ENCODE measurements at places on chromosomes 5 and 9.

GRCh38 chr5:38382898-38383297, 124.5 kb downstream of the EGFLAM start:
- no peaks in the 10 kb centered on the region for H3K36me3 ChIP-seq
- H3K27me3 ChIP-seq, result peaks cover 17% of the 10 kb centered on the region
- DNase-seq, result peak; percentile 34
- H3K4me3 ChIP-seq, result no peak overlapping the region
- no peaks in the 10 kb centered on the region for H3K4me1 ChIP-seq

DNA sequence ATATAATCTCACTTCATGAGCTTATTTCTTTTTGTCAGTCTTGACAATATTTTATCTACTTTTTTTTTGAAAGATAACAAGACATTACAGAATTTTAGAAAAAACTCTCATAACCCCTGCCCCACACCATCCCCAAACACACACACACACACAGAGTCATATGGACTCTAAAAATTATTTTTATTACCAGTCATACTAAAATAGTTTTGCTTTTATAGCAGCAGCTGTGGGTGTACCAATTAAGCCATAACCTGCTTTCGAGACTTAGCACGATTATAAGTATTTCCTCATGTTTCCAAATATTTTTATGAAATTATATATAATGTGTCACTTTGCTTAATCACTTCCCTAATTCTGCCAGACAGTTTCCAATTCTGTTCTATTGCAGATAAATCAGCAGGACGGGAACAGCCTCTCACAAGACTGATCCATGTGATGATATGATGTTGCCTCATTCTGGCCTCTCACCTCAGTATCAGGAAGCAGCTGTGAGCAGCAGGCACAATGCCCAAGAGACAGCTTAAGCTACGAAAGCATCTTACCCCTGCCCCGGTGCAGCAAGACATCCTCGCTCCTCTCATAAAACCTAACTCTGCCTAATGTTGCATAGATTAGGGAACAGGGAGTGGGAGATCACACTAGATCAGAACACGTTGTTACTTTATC, 7.0 kb downstream of the PDCL start:
- no peaks in the 10 kb centered on the region for H3K27me3 ChIP-seq
- H3K4me3 ChIP-seq, result no peak overlapping the region
- H3K36me3 ChIP-seq, result peaks cover 33% of the 10 kb centered on the region
- DNase-seq, result no peak
- H3K4me1 ChIP-seq, result peaks cover 52% of the 10 kb centered on the region

- H3K4me1 ChIP-seq, result peaks cover 5% of the 10 kb centered on the region
- no peaks in the 10 kb centered on the region for H3K27me3 ChIP-seq
- DNase-seq, result no peak
- no peak overlapping the region for H3K4me3 ChIP-seq
- no peak overlapping the region for H3K27ac ChIP-seq
These were observed 44.1 kb downstream of the CCL28 start for GRCh38 chr5:43367909-43368669.

GRCh38 chr5:152464048-152464447, 59.0 kb upstream of the NMUR2 start:
- peaks cover 5% of the 10 kb centered on the region for H3K27me3 ChIP-seq
- no peak overlapping the region for H3K4me3 ChIP-seq
- H3K27ac ChIP-seq, result no peak overlapping the region
- H3K4me1 ChIP-seq, result no peaks in the 10 kb centered on the region
- no peaks in the 10 kb centered on the region for H3K36me3 ChIP-seq

DNA sequence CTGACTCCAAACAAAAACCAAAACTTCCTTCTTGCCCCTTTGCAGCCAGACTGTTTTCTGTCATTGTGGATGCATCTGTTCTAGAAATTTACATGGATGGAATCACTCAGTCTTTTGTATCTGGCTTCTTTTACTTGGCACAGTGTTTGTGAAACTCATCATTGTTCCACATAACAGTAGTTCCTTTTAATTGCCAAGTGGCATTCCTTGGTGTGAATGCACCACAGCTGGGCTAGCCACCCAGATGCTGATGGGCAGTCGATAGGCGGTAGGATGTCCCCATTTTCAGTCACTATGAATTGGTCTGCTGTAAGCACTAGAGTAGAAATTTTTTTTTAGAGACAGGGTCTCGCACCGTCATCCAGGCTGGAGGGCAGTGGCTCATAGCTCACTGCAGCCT, 6.3 kb upstream of the CLPTM1L start:
- peaks cover 9% of the 10 kb centered on the region for H3K27me3 ChIP-seq
- no peak overlapping the region for H3K27ac ChIP-seq
- no peak overlapping the region for H3K4me3 ChIP-seq
- peaks cover 2% of the 10 kb centered on the region for H3K4me1 ChIP-seq

DNA sequence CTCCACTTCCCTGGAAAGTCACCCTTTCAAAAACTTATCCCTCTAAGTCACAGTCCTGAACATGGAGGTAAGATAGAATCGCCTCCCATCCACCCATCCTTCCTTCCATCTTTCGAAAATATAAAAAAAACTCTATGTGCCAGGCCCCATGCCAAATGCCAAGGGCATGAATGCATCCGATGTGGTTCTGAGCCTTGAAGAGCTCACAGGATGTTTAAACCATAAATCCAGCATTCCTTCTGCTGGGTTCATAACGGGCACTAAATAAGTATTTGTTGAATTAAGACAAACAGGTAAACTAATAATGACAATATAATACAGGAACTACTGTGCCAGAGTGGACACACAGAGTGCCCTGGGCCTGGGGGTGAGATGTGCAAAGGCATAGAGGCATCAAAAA, 147.3 kb downstream of the TTLL11 start:
- H3K4me3 ChIP-seq, result no peak overlapping the region
- no peaks in the 10 kb centered on the region for H3K4me1 ChIP-seq
- no peak for DNase-seq
- H3K27ac ChIP-seq, result no peak overlapping the region

- no peak for DNase-seq
- peaks cover 3% of the 10 kb centered on the region for H3K4me1 ChIP-seq
- peaks cover 9% of the 10 kb centered on the region for H3K27me3 ChIP-seq
These were observed 37.6 kb downstream of the MAST4 start for GRCh38 chr5:66633754-66634153.

DNA sequence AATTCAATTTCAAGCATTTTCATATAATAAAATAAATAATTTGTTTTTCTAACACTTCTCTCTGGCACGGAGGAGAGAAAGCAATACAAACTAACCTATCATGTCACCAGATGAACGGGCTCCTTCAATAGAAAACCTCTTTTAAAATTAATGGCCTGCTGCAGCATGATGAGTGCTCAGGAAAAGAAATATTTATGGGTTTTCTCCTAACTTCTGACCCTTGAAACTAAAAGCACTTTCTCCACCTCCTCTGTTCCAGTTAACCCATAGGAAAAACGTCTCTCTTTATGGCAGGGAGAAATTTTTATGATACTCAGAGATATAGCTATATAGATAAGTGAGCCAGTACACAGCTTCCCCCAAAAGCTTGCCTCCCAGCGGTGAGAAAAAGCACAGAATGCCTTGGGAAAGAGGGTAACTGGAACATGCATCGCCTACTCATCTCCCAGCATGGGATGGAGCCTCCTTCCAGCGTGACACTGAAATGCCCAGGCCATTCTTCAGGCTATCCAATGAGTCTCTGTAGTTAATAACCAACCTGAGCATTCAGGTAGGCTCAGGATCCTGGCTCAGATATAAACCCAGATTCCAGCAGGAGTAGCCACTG, 963.0 kb upstream of the DMAC1 start:
- no peaks in the 10 kb centered on the region for H3K27me3 ChIP-seq
- DNase-seq, result no peak
- H3K36me3 ChIP-seq, result no peaks in the 10 kb centered on the region

GRCh38 chr5:8851101-8851500, 694.8 kb downstream of the SEMA5A start:
- H3K27ac ChIP-seq, result no peak overlapping the region
- H3K4me3 ChIP-seq, result no peak overlapping the region
- no peak for DNase-seq
- no peaks in the 10 kb centered on the region for H3K27me3 ChIP-seq

- no peaks in the 10 kb centered on the region for H3K36me3 ChIP-seq
- H3K27me3 ChIP-seq, result no peaks in the 10 kb centered on the region
- no peak overlapping the region for H3K4me3 ChIP-seq
- H3K27ac ChIP-seq, result no peak overlapping the region
- H3K4me1 ChIP-seq, result no peaks in the 10 kb centered on the region
- DNase-seq, result no peak
These were observed 2263.8 kb upstream of the ACO1 start for GRCh38 chr9:30120666-30121065.

DNA sequence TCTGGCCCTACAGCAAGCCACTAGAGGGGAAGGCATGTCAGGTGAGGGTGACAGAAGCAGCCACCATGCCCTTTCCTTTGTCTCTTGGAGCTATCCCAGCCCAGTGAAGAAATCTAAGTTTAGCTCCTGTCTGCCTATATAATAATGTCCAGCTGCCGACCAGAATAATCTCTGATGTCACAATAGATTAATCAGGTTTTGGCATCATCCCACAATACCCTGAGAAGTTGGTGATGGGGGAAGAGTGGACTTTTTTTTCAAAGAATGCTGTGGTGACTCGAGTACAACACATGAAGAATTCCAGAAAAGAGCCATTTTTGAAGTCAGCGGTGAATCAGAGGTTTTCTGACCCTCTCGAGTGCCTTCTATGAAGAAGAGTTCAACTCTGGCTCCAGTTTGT, 1.7 kb upstream of the TSLP start:
- no peak for DNase-seq
- H3K4me1 ChIP-seq, result peaks cover 31% of the 10 kb centered on the region
- no peak overlapping the region for H3K27ac ChIP-seq
- no peak overlapping the region for H3K4me3 ChIP-seq

GRCh38 chr5:9174446-9174845, 371.4 kb downstream of the SEMA5A start:
- no peak overlapping the region for H3K27ac ChIP-seq
- H3K4me3 ChIP-seq, result no peak overlapping the region
- no peaks in the 10 kb centered on the region for H3K36me3 ChIP-seq
- DNase-seq, result no peak
- no peaks in the 10 kb centered on the region for H3K4me1 ChIP-seq

GRCh38 chr5:31585895-31586270, 53.0 kb upstream of the PDZD2 start:
- H3K36me3 ChIP-seq, result no peaks in the 10 kb centered on the region
- no peak overlapping the region for H3K27ac ChIP-seq
- H3K27me3 ChIP-seq, result peaks cover 7% of the 10 kb centered on the region
- no peaks in the 10 kb centered on the region for H3K4me1 ChIP-seq
- no peak overlapping the region for H3K4me3 ChIP-seq
- no peak for DNase-seq

DNA sequence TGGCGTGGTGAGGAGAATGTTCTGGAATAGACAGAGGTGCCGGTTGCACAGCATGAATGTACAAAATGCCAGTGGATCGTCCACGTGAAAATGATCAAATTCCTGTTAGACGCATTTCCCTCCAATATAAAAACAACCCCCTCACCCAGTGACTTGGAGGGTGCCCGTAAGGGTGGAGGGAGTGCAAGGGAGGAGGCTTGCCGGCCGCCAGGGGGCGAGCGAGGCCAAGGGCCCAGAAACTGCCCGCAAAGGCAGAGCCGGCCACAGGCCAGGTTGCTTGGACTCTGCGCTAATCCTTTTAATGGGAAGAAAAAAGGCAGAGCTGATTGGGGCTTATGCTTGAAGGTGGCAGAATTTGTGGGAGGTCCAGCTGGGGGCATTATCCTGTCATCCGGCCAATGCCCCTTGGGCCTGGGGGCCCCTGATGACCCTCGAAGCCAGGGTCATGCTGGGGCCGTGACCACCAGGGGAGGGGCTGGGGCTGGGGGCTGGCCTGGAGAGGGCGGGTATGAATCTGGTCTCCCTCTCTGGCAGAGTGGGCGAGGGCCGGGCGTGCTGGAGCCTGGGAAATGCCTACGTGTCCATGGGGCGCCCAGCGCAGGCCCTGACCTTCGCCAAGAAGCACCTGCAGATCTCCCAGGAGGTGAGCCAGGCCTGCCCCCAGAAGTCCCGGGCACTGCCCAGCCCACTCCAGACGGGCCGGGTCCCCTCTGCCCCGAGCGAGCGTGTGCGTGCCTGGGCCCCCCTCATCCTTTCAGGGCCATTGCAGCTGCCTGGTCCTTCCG, 12.0 kb downstream of the GPSM1 start:
- no peak overlapping the region for H3K4me3 ChIP-seq
- H3K4me1 ChIP-seq, result no peaks in the 10 kb centered on the region
- no peaks in the 10 kb centered on the region for H3K36me3 ChIP-seq
- H3K27me3 ChIP-seq, result no peaks in the 10 kb centered on the region
- DNase-seq, result no peak

GRCh38 chr5:127839072-127839471, 135.9 kb downstream of the CCDC192 start:
- peaks cover 4% of the 10 kb centered on the region for H3K27me3 ChIP-seq
- no peak overlapping the region for H3K4me3 ChIP-seq
- no peak overlapping the region for H3K27ac ChIP-seq
- DNase-seq, result no peak
- no peaks in the 10 kb centered on the region for H3K36me3 ChIP-seq

- H3K4me1 ChIP-seq, result peaks cover 72% of the 10 kb centered on the region
- DNase-seq, result no peak
- H3K27ac ChIP-seq, result peak overlapping the region; percentile 98
- H3K36me3 ChIP-seq, result peaks cover 23% of the 10 kb centered on the region
These were observed 7.4 kb upstream of the CDC42SE2 start for GRCh38 chr5:131256507-131256823.

- peaks cover 23% of the 10 kb centered on the region for H3K4me1 ChIP-seq
- no peaks in the 10 kb centered on the region for H3K36me3 ChIP-seq
- DNase-seq, result no peak
- H3K4me3 ChIP-seq, result peak overlapping the region; percentile 94
- H3K27me3 ChIP-seq, result no peaks in the 10 kb centered on the region
- no peak overlapping the region for H3K27ac ChIP-seq
These were observed 1.8 kb downstream of the TSC1 start for GRCh38 chr9:132942541-132943182.

DNA sequence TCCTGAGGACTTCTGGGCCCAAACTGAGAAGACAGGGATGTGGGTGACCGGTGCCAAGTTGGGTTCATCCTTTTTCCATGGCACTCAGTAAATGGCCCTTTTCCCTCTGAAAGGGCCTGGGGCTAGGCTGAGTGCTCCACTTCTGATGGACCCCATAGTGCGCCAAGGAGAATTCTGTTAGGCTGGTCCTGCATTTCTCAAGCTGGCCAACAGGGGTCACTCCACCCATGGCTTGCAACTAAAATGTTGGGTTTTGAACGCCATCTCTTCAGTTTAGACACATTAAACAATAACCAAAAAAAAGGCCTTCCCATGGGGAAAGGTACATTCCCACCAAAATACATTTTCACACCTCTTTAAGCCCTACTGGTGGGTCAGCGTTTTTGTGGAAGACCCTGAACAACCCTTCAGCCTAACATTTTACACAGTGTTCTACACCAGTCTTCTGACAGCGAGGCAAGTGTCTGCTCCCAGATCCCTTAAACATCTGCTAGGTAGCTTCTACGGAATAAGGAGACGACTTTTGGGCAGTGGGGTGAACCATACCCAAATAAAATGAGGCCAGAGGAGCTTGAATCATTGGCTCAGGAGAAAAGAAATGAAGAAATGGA, 27.3 kb downstream of the CNTFR start:
- H3K27me3 ChIP-seq, result peaks cover 6% of the 10 kb centered on the region
- H3K36me3 ChIP-seq, result no peaks in the 10 kb centered on the region
- no peaks in the 10 kb centered on the region for H3K4me1 ChIP-seq
- no peak overlapping the region for H3K4me3 ChIP-seq
- DNase-seq, result no peak
- H3K27ac ChIP-seq, result no peak overlapping the region
